ENCODE measurements at places on chromosomes 11 and 22. TPM values are rescaled to one million over a fixed set of nuclear protein-coding genes. Genes with fewer than 3 reads are reported as not detected.
A peak's percentile ranks its signal among the peaks of the same experiment; 100 is the strongest.

Gene MOGAT2
- total RNA-seq: not detected

DNA sequence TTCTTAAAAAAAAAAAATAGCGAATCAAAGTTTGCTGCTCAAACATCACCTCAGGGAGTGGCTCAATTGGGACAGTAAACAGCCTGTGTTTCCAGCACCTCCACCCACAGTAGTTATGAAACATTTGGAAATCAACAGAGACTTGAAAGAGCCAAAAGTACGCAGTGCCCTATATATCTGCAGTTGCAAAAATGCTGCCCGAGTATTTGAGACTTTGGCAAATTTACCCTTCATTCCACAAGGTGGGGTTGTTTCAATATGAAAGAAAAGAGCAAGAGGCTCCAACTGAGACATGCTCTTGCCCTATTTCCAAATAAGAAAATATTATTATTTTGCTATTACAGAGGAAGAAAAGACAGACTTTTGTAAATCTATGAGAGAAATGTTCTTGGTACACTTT lies 851.1 kb upstream of the RAG2 start:
- no peaks in the 10 kb centered on the region for H3K36me3 ChIP-seq
- no peak for DNase-seq
- no peak overlapping the region for H3K27ac ChIP-seq
- no peaks in the 10 kb centered on the region for H3K27me3 ChIP-seq
- H3K4me1 ChIP-seq: no peaks in the 10 kb centered on the region
- no peak overlapping the region for H3K4me3 ChIP-seq

GRCh38 chr11:71252269-71252769 lies at the start of gene SHANK2:
TSS of gene SHANK2 (minus strand) at chr11:71252577. CDS start at chr11:71147326, 105,251 bp downstream.
- H3K4me1 ChIP-seq: no peaks in the 10 kb centered on the region
- H3K27ac ChIP-seq: no peak within 1 kb of the TSS
- no peaks in the 10 kb centered on the region for H3K36me3 ChIP-seq
- DNase-seq: no peak
- H3K27me3 ChIP-seq: peaks cover 68% of the 10 kb centered on the region

GRCh38 chr11:67268081-67268961 lies 2.0 kb downstream of the GRK2 start:
- no peaks in the 10 kb centered on the region for H3K27me3 ChIP-seq
- H3K36me3 ChIP-seq: peaks cover 44% of the 10 kb centered on the region
- peak overlapping the region; percentile 99 for H3K27ac ChIP-seq
- DNase-seq: peak; percentile 80
- peak overlapping the region; percentile 92 for H3K4me3 ChIP-seq

- H3K27me3 ChIP-seq: no peaks in the 10 kb centered on the region
- H3K4me1 ChIP-seq: peaks cover 13% of the 10 kb centered on the region
- no peak overlapping the region for H3K27ac ChIP-seq
- H3K36me3 ChIP-seq: no peaks in the 10 kb centered on the region
Observed at GRCh38 chr11:10894666-10895065, 36.8 kb upstream of the ZBED5 start.

DNA sequence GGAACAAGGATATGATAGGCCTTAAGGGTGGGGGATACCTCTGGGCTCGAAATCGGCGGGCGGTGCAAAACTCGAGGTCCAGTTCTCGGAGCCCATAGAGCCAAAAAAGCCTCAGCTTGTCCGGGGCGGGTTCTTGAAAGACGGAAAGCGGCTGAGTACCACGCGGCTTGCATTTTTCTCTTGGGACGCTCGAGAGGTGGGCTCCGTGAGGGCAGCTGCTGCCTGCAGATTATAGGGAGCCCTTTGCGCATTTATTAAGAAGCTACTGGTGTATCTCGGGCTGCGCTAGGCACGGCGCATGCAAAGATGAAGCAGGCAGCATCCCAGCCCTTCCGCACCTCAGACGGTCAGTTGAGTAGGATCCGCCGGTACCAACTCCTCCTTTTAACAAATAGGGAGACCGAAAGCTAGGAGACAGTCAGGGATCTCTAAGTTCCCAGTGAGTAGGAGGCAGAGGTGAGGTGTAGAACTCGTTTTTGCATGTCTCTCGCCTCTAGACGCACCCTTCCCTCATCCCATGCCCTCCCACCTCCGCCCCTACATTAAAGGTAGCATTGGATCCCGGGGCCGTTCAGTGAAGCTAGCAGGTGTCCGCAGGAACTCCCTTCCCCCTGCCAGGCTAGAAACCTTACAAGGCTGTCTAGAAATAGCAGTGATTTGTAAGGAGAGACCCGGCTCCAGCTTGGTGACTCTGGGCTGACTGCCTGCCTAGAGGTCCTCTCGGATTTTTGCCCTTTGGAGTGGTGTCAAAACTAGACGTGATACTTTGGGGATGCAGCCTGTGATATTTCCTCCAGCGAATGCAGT lies 768 bp downstream of the LDHA start:
- peaks cover 59% of the 10 kb centered on the region for H3K36me3 ChIP-seq
- peaks cover 10% of the 10 kb centered on the region for H3K27me3 ChIP-seq
- peak overlapping the region; percentile 97 for H3K4me3 ChIP-seq
- DNase-seq: peak; percentile 14
- peak overlapping the region; percentile 99 for H3K27ac ChIP-seq
- H3K4me1 ChIP-seq: peaks cover 47% of the 10 kb centered on the region

GRCh38 chr11:110301032-110301431 lies 4.6 kb upstream of the RDX start:
- peaks cover 2% of the 10 kb centered on the region for H3K36me3 ChIP-seq
- H3K27me3 ChIP-seq: no peaks in the 10 kb centered on the region
- H3K4me3 ChIP-seq: no peak overlapping the region
- peaks cover 19% of the 10 kb centered on the region for H3K4me1 ChIP-seq
